ENCODE measurements at places on chromosomes 4 and X.

DNA sequence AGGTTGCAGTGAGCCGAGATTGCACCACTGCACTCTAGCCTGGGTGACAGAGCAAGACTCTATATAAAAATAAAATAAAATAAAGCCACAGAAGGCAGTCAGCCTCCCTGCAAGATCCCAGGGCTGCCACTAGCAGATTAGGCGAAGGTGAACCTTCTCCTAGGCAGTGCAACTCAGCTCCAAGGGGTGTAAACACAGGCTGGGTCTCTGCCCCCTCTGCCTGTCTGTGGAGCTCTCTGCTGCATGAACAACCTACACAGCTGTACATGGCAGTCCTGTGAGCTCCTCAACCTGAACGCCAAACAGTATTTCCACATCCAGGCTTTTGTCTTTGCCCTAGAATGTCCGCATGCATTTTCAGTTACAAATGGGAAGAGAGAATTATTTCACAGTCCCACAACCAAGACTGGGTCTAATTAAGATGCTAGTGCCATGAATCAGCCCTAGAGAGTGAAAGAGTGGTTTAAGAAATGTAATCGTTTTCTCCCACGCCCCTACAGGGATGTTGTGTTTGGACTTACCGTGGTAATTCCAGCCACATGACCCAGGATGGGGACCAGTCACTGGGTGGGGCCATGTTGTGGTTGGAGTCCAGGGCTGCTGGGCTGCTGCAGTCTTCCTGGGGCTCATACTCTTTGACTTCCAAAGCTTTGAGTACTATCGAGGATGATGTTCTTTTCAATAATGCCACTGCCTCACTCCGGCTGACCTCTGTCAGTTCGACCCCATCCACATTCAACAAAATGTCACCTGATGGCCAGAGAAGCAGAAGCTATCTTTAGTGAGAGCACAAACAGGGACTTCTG lies 99.0 kb downstream of the FIP1L1 start:
- no peak for DNase-seq

- DNase-seq: no peak
Observed at GRCh38 chr4:185323606-185324005, 72.1 kb downstream of the LRP2BP start.

GRCh38 chr4:112708772-112709171 lies 71.8 kb downstream of the LARP7 start:
- no peak for DNase-seq

GRCh38 chr4:137967480-137968190 lies 274.5 kb downstream of the SLC7A11 start:
- DNase-seq: no peak

DNA sequence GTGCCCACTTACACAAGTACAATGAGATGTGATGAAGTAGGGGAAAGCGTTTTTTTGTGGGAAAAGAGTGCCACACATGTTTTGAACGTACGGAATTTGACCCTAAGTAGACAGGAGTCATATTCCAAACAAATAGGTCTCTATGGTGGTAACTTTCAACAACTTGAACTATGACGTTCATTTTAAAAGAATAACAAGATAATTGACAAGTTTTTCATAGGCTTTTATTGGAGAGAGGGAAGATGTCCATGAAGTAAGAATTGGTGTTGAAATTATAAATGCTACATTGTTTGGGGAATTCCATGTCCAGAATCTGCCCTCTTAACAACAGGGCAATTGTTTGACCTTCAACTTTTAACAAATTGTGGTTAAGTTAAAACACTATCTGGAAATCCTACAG lies 126.5 kb downstream of the GASK1B start:
- DNase-seq: no peak

GRCh38 chr4:47017494-47017893 lies 13.9 kb upstream of the GABRB1 start:
- no peak for DNase-seq

DNA sequence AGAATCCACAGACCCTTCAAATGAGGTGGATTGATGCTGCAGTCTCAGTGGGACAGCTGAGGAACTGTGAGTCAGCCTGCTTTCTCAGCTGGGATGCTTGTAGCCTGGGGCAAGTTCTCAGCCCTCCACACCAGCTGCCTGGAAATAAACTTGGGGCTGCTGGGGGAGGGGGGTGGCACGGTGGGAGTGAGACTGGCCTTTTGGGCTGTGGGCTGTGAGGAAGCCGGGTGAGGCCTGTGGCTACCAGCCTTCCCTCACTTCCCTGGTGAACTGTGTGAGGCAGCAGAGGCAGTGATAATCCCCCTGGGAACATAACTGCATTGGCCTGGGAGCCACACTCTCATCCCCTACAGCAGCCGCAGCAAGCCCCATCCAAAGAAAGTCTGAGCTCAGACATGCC lies 114.5 kb upstream of the GUCY1A1 start:
- DNase-seq: no peak

DNA sequence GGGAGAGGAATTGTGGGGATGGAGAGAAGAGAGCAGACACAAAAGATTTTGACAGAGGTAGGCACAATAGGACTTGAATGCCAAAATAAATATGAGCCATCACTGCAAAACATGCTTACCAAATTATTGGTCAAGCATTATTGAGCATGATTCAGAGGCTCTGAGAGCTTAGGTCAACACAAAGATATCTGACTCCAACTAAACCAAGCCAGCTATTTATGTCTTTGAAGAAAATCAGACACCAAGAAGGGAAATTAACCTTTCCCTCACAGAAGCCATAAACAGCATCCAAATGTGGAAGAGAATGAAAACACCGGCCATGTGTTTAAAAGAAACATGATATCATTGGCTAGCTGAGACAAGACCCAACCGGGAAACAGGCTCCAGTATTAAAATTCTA lies 323.2 kb downstream of the RAB28 start:
- DNase-seq: no peak

DNA sequence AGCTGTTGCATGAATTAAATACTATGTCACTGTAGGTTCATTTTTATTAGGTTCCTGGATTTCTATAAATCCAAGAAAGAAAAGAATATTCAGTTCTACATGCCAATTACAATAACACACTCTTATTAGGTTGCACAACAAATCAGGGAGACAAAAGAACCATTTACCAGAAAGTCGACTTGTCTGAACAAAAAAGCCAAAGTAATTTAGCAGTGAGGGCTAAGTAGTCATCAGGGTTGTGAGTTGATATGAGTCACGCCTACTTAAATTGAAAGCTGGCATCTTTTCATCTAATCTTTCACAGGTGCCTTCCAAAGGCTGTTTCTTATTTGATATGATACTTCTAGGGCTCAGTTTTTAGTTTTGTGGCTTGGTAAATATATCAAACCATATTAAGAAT lies 25.4 kb upstream of the GNRHR start:
- DNase-seq: no peak

GRCh38 chrX:50072110-50072509 lies 128.7 kb downstream of the AKAP4 start:
- DNase-seq: no peak

GRCh38 chr4:3210467-3210866 lies 38.5 kb upstream of the MSANTD1 start:
- no peak for DNase-seq

DNA sequence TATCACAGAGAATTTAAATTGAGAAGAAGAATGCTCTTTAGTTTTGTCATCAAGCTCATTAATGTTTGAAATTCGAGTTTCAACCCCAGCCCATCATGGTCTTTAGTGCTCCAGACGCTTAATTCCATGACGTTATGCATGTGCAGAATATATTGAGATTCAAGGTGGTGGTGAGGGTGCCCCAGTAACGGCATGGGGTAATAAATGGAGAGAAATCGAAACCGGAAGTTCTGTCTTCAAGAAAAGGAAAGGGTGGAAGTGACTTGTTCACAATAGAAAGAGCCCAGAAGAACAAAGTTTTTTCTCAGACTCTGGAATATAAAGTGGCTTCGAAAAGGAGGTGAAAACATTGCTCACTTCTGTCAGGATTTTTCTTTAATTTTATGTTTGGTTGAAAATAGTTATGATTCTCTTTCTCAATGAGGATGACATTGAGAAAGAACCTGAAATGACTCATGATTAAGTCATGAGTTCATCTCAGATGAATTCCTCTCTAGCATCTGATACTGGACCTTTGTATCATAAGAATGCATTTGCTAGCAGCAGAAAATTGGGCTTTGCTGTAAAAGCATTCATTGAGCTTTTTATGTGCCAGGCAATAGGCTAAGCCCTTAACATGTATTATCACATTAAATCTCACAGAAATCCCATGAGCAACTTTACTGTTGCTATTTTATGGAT lies 779 bp upstream of the DDX60L start:
- peak; percentile 27 for DNase-seq

DNA sequence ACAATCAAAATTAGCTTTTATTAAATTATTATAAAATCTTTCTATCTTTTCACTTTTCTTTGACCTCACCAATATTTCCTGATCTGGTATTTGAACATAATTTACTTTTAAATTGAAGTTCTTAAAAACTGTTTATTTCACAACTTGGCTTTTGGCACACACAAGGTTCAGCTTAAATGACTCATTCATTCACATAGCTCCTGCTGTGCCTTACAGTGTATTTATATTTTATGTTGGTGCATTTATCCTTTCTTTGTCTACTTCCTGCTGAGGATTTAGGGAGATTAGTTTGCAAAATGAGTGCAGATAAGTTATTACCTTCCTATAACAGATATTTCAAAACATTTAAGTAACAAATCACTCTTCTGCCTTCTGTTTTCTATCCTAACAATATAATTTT lies 430.6 kb downstream of the DTHD1 start:
- DNase-seq: no peak

- DNase-seq: no peak
Observed at GRCh38 chr4:37338972-37339371, 94.4 kb downstream of the NWD2 start.

DNA sequence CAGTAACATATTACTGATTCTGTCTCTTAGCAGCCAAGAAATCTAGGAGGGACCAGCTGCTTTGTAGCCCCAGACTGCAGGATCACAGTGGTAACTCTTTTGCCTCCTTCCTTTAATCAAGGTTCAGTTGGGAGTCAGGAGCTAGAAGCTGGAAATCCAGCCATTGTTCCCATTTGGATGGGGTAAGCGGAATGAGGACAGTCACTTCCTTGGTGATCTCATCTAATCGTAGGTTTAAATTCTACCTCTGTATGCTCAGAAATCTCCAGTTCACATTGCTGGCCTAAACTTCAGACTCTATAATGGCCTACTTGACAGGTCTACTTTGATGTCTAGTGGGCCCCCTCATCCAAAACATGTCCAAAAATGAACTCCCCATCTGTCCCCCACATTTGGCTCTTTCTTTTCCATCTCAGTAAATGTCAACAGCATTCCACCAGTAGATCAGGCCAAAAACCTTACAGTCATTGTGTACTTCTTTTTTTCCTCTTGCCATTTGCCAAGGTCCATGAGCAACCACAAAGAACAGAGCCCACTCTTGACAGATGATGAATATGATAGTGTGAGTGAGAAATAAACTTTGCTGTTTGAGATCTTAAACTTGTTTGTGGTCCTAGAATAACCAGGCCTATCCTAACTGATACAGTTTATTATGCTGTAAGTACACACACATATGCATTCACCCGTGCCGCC lies 40.1 kb downstream of the WWC2 start:
- DNase-seq: no peak

DNA sequence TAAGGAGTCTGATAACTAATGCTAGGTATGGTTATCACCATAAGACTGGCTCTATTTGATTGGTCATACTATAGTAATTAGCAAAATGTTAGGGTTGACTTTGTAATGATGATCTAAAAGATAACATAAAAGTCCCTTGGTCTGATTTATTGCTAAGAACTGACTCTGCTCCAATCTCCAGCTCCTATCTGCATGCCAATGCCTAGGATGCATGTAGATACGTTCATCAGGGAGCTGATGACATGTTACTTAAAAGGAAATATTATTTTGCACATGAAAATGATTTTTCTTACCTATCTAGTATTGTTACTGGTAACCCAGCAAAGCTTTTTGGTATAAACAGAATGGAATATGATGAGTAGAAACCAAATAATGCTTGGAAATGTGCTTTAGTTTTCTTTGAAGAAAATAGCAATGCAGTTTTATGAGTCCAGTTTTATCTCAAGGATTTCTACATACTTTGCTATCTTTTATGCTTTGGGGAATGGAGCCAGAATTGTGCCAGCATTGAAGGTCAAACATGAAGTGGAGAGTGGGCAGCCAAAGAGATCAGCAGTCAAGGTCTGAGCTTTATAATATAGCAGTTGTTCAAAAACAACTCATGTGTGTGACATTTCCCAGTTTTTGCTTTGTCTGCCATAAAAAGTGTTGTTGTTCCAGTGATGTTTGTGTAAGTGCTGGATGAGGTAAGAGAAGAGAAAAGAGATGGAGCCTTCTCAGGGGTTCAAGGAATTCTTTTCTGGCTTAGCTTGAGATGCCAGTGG lies 121.0 kb downstream of the ARHGAP24 start:
- no peak for DNase-seq

DNA sequence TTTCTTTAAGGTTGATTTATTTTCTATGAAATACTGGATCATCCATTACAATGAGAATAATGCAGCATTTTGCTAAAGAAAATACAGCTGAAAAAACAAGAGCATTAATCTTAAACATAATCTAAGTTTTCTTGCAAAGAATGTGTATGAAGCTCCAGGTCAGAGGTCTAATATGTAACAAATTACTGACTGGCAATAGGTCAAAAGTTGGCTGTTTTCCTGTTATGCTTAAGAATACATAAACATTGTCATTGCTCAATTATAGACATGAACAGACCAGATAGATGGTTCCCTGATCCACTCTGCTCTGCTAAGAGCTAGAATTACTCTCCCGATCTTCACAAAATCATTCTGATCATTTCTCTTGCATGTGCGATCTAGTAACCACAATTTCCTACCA lies 718.6 kb downstream of the PDHA2 start:
- no peak for DNase-seq

GRCh38 chr4:179182741-179183140 lies 1740.5 kb upstream of the AGA start:
- no peak for DNase-seq

- DNase-seq: no peak
Observed at GRCh38 chr4:109441862-109442458, 8.3 kb downstream of the SEC24B start.

DNA sequence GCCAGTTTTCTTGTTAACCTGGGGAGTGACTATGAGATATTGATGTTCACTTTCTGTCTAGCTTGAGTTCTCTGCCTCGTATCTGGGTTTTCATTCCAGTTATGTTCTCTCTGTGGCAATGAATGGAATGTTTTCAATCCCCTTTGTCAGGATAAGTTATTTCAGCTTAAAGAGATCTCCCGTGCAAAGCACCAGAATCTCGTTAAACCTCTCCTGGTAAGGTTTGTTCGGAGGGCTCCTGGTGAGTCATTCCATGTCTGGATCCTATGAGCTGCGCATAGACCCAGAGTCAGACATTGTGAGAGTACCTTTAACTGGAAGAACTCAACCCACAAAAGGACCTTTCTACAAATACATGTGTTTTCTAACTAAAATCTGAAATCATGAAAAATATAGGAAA lies 51.0 kb downstream of the KDR start:
- no peak for DNase-seq

GRCh38 chrX:129600981-129601424 lies 53.8 kb downstream of the APLN start:
- DNase-seq: no peak

- DNase-seq: no peak
Observed at GRCh38 chrX:51851507-51852085, 41.8 kb upstream of the MAGED1 start.
